Motor neuron (in vitro differentiated cells): ENCODE measurements at places on chromosomes 11 and 22. TPM values are rescaled to one million over a fixed set of nuclear protein-coding genes. Genes with fewer than 3 reads are reported as not detected.

- ATAC-seq: no peak
Measured at GRCh38 chr11:65883786-65884715, 4.2 kb downstream of the FIBP start.

GRCh38 chr22:30315962-30316576, 10.7 kb downstream of the TBC1D10A start:
- ATAC-seq: no peak

- no peak for ATAC-seq
Measured at GRCh38 chr22:32407312-32407711, 4.7 kb downstream of the RTCB start.

DNA sequence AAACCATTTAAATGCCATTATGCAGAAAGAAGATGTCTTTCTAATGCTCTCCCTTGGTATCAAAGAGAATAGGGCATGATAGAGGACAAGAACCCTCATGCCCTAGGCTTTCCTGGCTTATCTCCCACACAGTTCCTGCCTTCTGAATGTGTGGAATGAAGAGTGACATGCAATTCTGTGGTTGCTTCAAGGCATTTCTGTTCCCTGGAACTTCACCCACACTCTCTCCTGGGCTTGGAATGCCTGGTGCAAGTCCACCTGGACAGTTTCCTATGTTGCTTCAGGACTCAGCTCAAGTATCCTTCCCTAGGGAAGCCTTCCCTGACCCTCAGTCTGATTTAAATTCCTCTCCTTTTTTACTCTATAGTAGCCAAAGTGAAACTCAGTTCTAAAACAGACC, 53.8 kb upstream of the DRD2 start:
- no peak for ATAC-seq

GRCh38 chr11:35902961-35903360, 40.9 kb upstream of the LDLRAD3 start:
- ATAC-seq: no peak

Gene ACTN3
- total RNA-seq: 0.13 TPM in 1 of 2 replicates, not detected in the other

GRCh38 chr11:102724904-102725500, at the start of gene MMP8:
Gene MMP8, minus strand, starts transcription at chr11:102724954. Its CDS starts 99 bp downstream, at chr11:102724855.
- ATAC-seq: no peak
